Testis (tissue), 5 donors: ENCODE measurements at places on chromosomes 13 and 19.

- peaks cover 6% of the 10 kb centered on the region for H3K4me1 ChIP-seq
- no peak for DNase-seq
- H3K27ac ChIP-seq, result no peak overlapping the region
- H3K36me3 ChIP-seq, result no peaks in the 10 kb centered on the region
- peak overlapping the region; percentile 62 for H3K4me3 ChIP-seq
Observed at GRCh38 chr19:56670961-56671612, 470 bp downstream of the ZNF835 start.

DNA sequence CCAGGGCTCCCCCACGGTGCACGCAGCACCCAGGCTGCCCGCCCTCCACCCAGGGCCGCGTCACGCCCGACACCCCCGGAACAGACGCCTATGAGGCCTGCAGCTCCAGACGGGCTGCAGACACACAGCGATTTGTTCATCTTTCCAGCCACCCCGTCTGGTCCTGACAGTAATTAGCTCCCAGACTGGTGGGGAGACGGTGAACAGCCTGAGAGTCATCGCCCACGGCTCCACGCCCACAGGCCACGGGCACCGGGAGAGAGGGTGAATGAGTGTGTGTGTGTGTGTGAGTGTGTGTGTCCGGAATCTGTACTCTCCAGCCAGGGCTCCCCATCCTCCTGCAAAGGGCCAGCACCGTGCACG lies 18.1 kb downstream of the GADD45B start:
- H3K36me3 ChIP-seq, result no peaks in the 10 kb centered on the region
- H3K4me3 ChIP-seq, result no peak overlapping the region
- H3K27ac ChIP-seq, result no peak overlapping the region
- H3K4me1 ChIP-seq, result peaks cover 25% of the 10 kb centered on the region
- H3K27me3 ChIP-seq, result no peaks in the 10 kb centered on the region

DNA sequence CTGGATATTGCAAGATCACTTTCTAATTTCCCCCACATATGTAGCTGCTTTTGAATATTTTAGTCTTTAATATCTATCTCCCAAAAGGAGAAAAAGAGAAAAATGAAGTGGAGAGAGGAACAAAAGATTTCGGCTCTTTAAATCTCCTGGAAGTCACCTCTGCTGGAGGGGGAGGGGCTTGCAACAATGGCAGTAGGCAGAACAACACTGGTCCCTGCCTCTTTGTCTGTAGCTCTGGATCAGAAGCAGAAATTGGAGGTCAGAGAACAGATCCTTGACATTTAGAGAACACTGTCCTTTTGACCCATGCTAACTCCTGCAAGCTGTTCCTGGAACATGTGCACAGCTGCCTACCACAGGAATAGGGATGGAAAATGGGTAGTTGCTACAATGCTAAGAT lies 86.7 kb upstream of the GPR12 start:
- H3K36me3 ChIP-seq, result no peaks in the 10 kb centered on the region
- no peaks in the 10 kb centered on the region for H3K4me1 ChIP-seq
- DNase-seq, result no peak
- no peak overlapping the region for H3K27ac ChIP-seq
- no peak overlapping the region for H3K4me3 ChIP-seq
- H3K27me3 ChIP-seq, result no peaks in the 10 kb centered on the region

DNA sequence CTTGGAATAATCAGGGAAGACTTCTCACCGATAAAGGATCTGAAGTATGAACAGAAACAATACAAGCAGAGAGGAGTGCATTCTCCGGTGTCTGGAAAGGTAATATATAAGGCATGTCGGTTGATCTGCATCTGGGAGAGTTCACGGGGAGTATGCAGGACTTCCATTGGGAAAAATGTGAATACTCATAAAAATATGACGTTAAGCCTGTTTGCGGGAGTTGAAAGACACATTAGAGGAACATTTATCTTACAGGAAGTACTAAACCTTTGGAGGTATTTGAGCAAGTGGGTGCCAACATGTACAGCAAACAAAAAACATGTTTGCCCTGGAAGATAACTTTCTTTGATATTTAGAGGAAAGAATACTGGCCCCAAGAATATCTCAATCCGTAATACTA lies 286.8 kb downstream of the SLITRK6 start:
- no peak overlapping the region for H3K4me3 ChIP-seq
- H3K27me3 ChIP-seq, result no peaks in the 10 kb centered on the region
- H3K36me3 ChIP-seq, result no peaks in the 10 kb centered on the region

DNA sequence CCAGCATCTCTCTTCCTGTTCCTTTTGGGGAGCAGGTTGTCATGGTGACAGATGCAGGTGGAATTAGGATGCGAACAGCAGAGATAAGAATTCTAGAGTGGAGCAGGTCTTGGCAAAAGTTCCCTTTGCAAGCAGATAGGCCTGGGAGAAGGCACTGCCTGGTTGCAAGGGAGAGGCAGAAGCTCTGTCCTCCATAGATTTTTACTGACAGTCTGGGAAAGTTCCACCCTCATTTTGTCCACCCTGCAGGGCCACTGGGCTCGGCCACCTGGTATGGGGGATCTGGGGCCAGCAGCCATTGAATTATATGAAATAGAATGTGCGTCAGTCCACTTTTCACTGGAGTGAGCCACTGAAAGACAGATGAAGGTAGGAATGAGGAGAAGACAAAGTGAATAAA lies 141.7 kb downstream of the IER2 start:
- no peaks in the 10 kb centered on the region for H3K4me1 ChIP-seq
- no peak overlapping the region for H3K27ac ChIP-seq
- H3K36me3 ChIP-seq, result no peaks in the 10 kb centered on the region
- no peak overlapping the region for H3K4me3 ChIP-seq

DNA sequence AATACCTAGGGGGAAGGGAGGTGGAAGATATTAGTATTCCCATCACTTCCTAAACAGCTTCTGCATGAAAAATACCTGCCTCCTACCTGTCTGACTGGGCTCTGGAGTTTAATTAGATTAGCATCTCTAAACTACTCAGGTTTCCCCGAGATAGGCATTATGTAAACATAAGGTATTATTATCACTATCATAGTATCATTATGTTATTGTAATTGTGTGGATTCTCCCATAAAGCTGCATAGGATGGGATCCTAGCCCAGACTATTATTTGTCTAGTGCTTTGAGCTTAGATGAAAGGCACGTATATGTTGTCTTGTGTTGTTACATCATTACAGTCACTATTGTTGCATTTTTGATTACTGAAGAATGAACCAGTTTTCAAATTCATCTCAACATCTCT lies 115.2 kb upstream of the SOX21 start:
- no peak overlapping the region for H3K4me3 ChIP-seq
- no peaks in the 10 kb centered on the region for H3K36me3 ChIP-seq
- H3K27me3 ChIP-seq, result no peaks in the 10 kb centered on the region
- DNase-seq, result no peak
- H3K4me1 ChIP-seq, result no peaks in the 10 kb centered on the region

DNA sequence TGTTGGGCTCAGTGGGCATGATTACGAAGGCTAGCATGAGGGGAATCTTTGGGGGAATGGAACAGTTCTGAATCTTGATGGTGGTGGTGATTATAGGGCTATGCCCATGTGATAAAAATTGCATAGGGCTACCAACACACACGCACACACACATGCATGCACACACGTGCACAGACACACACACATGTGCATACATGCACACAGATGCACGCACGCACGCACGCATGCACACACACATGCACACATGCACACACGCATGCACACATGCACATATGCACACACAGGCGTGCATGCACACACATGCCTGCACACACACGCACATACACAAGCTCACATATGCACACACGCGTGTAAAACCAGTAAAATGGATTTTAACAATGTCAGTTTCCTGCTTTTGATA lies 85.9 kb downstream of the MUC16 start:
- no peak for DNase-seq
- no peaks in the 10 kb centered on the region for H3K4me1 ChIP-seq
- no peaks in the 10 kb centered on the region for H3K27me3 ChIP-seq

GRCh38 chr19:49213791-49214190 lies 56.2 kb downstream of the TRPM4 start:
- no peaks in the 10 kb centered on the region for H3K4me1 ChIP-seq
- no peak overlapping the region for H3K27ac ChIP-seq
- H3K36me3 ChIP-seq, result no peaks in the 10 kb centered on the region
- DNase-seq, result peak; percentile 31

GRCh38 chr19:14400951-14401431 lies 18.1 kb downstream of the DDX39A start:
- H3K4me1 ChIP-seq, result no peaks in the 10 kb centered on the region
- H3K4me3 ChIP-seq, result no peak overlapping the region
- no peak for DNase-seq
- no peaks in the 10 kb centered on the region for H3K27me3 ChIP-seq
- H3K36me3 ChIP-seq, result no peaks in the 10 kb centered on the region

DNA sequence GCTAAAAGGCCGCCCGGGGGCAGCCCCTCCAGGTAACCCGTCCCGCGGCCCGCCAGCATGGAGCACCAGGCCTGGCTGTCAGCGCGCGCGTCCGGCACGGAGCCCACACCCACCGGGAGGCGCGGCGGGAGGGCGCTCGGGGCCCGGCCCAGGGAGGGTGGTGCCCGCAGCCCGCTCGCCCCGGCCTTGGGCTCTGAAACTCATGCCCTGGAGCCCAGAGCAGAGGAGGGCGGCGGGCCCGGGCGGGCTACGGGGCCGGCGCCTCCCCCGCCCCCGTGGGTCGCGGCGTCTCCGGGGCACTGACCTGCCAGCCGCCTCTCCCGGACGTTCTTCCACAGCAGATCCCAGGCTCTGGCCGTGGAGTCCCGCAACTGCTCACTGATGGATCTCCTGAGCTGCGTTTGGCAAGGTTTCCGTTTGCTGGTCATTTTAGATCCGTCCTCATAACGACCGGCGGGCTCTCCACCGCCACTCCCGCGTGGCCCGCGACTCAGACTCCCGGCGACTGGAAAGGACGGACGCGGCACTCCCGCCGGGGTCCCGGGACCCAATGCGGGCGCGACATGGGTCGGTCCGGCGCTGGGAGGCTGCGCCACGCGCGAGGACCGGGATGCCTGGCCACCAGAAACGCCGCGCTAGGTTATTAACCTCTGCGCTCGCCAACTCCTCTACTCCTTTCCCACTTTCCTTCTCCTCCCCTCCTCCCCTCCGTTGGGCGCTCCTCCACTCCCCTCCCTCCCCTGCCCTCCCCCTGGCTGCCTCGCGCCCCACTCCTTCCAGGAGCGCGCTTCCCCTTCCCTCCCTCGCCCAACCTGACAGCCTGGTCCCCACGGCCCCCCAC lies 64.7 kb upstream of the STARD13 start:
- H3K36me3 ChIP-seq, result no peaks in the 10 kb centered on the region
- H3K27me3 ChIP-seq, result no peaks in the 10 kb centered on the region
- H3K4me1 ChIP-seq, result no peaks in the 10 kb centered on the region
- peak overlapping the region; percentile 76 for H3K27ac ChIP-seq
- peak; percentile 55 for DNase-seq

- no peak overlapping the region for H3K27ac ChIP-seq
- H3K4me3 ChIP-seq, result no peak overlapping the region
- peaks cover 6% of the 10 kb centered on the region for H3K4me1 ChIP-seq
- H3K36me3 ChIP-seq, result no peaks in the 10 kb centered on the region
- no peaks in the 10 kb centered on the region for H3K27me3 ChIP-seq
Observed at GRCh38 chr13:80473695-80474094, 132.8 kb upstream of the SPRY2 start.

DNA sequence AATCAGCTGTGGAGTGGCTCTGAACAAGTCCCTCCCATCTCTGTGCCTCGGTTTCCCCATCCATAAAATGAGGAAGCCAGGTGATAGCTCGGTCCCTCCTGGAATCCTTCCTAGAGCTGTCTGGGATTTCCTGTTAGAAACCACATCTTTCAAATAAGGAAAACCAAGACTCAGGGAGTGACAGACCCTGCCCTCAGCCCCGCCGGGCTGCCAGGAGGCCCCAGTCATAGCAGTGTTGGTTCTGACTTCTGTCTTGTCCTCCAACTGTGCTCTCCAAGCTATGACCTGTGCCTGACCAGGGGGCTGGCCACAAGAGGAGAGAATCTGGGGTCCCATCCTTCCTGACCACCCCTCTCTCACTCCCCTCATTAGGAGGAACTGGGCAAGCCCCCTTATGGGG lies 1.1 kb upstream of the SHD start:
- no peak for DNase-seq
- H3K27me3 ChIP-seq, result no peaks in the 10 kb centered on the region
- H3K36me3 ChIP-seq, result no peaks in the 10 kb centered on the region
- peaks cover 10% of the 10 kb centered on the region for H3K4me1 ChIP-seq
- no peak overlapping the region for H3K27ac ChIP-seq
- no peak overlapping the region for H3K4me3 ChIP-seq

DNA sequence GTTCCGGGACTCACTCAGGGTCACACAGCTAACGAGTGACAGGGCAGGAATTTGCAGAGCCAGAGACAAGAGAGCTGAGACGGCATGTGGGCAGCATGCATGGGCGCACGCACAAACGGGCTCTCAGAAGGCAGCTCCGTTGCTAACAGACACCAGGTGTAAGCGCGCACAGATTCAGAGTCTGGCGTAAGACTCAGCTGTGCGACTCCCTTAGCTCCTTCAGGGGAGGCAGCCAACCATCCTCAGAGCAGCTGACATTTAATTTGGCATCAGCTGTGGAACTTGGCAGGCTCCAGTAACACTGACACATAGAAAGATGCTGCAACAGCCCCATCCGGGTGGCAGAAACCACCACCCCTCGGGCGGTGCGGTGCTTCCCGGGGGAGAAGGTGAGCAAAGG lies 7.5 kb upstream of the TM6SF2 start:
- H3K4me1 ChIP-seq, result no peaks in the 10 kb centered on the region
- no peak overlapping the region for H3K27ac ChIP-seq
- no peaks in the 10 kb centered on the region for H3K27me3 ChIP-seq
- no peaks in the 10 kb centered on the region for H3K36me3 ChIP-seq
- no peak overlapping the region for H3K4me3 ChIP-seq

- no peaks in the 10 kb centered on the region for H3K4me1 ChIP-seq
- no peaks in the 10 kb centered on the region for H3K27me3 ChIP-seq
- H3K27ac ChIP-seq, result no peak overlapping the region
- DNase-seq, result no peak
Observed at GRCh38 chr19:39252458-39252857, 3.8 kb upstream of the IFNL4 start.

DNA sequence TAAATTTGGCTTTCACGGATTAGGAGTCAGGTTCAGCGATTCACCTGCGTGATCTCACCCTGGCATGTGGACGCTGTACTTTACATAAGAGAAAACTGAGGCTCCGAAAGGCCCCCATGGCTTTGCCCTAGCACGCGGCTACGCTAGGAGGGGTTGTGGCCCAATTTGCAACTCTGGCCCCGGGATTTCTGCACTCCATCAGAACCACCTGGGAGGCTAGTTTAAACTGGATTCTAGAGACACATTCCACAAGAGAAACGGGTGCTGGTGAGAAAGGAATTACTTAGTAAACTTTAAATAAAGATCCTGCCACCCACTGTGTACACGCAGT lies 6.2 kb downstream of the BCL3 start:
- H3K27me3 ChIP-seq, result no peaks in the 10 kb centered on the region
- peaks cover 53% of the 10 kb centered on the region for H3K4me1 ChIP-seq
- H3K36me3 ChIP-seq, result no peaks in the 10 kb centered on the region
- peak overlapping the region; percentile 51 for H3K4me3 ChIP-seq

GRCh38 chr13:55091172-55091571 lies 2049.5 kb upstream of the PRR20A start:
- no peaks in the 10 kb centered on the region for H3K36me3 ChIP-seq
- H3K27ac ChIP-seq, result no peak overlapping the region
- DNase-seq, result no peak
- H3K4me3 ChIP-seq, result no peak overlapping the region
